ENCODE measurements at places on chromosomes 13 and 19.

- no peak for DNase-seq
Measured at GRCh38 chr19:1489463-1490310, 463 bp downstream of the PCSK4 start.

DNA sequence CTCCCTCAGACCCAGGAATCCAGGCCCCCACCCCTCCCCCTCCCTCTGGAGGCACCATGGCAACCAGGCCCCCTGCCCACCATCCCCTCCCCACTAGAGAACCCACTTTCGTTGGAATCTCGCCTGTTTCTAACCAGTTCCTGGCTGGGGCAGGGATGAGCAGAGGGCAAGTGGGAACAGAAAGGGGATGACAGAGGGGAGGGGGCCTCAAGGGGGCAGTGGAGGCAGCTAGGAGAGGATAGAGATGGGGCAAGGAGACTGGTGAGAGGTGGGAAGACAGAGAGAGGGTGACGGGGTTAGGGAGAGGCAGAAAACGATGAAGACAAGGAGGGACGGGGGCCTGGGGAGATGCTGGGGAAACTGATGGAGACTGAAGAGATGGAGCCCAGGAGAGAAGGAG, 586 bp upstream of the C19orf81 start:
- DNase-seq: no peak

- DNase-seq: no peak
Measured at GRCh38 chr13:113942591-113943103, 31.2 kb downstream of the C13orf46 start.

- no peak for DNase-seq
Measured at GRCh38 chr19:17749912-17750317, 1.4 kb upstream of the FCHO1 start.

DNA sequence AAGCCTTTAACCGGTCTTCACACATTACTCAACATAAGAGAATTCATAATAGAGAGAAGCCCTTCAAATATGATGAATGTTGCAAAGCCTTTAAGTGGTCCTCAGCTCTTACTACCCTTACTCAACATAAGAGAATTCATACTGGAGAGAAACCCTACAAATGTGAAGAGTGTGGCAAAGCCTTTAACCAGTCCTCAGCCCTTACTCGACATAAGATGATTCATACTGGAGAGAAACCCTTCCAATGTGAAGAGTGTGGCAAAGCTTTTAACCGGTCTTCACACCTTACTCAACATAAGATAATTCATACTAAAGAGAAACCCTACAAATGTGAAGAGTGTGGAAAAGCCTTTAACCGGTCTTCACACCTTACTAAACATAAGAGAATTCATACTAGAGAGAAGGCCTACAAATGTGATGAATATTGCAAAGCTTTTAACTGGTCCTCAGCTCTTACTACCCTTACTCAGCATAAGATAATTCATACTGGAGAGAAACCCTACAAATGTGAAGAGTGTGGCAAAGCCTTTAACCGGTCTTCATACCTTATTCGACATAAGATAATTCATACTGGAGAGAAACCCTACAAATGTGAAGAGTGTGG, 36.4 kb downstream of the ZNF257 start:
- no peak for DNase-seq
